Left cardiac atrium (tissue), 4 donors: ENCODE measurements at places on chromosomes 13 and 19.
A peak's percentile ranks its signal among the peaks of the same experiment; 100 is the strongest.

- DNase-seq, result peak; percentile 78
Observed at GRCh38 chr19:50835785-50836542, 2.6 kb upstream of the KLK15 start.

GRCh38 chr13:103639326-103639725, 573.1 kb upstream of the SLC10A2 start:
- no peak for DNase-seq

DNA sequence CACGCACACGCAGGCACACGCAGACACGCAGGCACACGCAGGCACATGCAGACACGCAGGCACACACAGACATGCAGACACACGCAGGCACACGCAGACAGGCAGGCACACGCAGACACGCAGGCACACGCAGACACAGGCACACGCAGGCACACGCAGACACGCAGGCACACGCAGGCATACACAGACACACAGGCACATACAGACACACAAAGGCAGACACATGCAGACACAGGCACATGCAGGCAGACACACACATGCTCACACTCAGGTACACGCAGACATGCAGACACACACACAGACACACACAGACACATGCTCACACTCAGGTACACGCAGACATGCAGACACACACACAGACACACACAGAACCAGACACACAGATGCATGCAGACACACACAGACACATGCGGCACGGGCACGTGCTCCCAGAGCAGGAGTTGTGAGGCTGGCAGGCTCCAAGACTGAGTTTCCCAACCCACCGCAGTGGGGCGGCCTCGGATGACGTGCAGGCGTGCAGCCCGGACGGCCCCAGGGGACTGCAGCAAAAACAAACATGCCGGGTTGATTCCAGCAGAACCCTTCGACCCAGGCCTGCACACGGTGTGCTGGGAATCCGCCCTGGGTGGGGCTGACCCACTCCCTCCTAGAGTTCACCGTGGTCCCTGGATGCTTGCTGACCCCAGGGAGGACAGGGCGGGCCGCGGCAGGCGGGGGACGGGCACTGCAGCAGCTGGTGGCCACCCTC, 100.0 kb downstream of the GADD45B start:
- DNase-seq, result peak; percentile 89

GRCh38 chr13:36712770-36713169, 39.0 kb downstream of the SERTM1 start:
- DNase-seq, result no peak

DNA sequence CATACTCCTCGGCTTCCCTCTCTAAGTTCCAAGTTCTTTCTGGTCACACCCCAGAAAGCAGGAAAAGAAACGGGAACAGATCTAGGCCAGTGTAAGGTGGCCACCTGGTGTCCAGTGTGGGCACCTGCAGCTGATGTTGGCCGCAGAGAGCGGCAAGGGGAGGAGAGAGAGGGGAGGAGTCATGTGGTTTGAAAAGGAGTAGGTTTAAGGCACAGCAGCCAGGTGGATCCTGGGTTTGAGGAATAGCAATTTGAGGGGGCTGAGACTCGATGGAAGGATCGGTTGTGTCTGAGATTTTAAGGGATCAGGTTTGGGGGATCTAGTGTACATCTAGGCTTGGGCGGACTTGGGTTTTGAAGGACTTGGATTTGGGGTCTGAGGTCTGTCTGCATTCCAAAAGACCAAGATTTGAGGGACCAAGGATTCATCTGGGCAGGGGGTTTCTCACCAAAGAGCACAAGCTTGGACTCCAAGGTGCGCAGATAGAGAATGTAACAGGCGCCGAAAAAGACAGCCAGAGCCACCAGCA, 1.2 kb downstream of the RABAC1 start:
- peak; percentile 69 for DNase-seq
